ENCODE measurements at places on chromosomes 3 and 15. TPM values are rescaled to one million over a fixed set of nuclear protein-coding genes. Genes with fewer than 3 reads are reported as not detected.

GRCh38 chr15:29352402-29352801 is 82.8 kb upstream of the NSMCE3 start:
- no peak overlapping the region for H3K27ac ChIP-seq
- no peaks in the 10 kb centered on the region for H3K4me1 ChIP-seq
- no peak overlapping the region for H3K4me3 ChIP-seq
- DNase-seq, result no peak
- H3K27me3 ChIP-seq, result no peaks in the 10 kb centered on the region

DNA sequence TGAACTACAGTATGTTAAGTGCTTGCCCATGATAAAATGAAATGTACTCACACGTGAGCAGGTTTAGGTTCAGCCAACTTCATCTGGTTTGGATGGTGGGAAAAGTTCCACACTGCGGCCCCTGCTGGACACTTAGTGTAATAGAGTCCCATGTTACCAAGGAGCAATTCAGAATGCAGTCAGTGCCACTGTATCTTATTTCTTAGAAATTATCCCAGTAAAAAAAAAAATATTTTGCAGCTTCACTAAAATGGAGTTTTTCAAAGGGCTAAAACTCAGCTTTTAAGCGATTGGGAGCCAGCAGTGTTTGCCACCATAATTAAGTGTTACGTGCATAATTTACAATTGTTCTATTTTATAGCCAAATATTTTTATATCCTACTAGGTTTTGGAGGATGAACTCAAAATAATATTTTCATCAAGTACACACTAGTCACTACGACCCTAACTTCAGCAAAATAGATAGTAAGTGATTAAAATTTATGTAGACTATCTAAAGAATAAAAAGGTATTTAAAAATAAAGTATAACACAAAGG is 371.7 kb upstream of the GBE1 start:
- H3K27ac ChIP-seq, result no peak overlapping the region
- peaks cover 2% of the 10 kb centered on the region for H3K27me3 ChIP-seq
- no peak overlapping the region for H3K4me3 ChIP-seq
- no peaks in the 10 kb centered on the region for H3K36me3 ChIP-seq

DNA sequence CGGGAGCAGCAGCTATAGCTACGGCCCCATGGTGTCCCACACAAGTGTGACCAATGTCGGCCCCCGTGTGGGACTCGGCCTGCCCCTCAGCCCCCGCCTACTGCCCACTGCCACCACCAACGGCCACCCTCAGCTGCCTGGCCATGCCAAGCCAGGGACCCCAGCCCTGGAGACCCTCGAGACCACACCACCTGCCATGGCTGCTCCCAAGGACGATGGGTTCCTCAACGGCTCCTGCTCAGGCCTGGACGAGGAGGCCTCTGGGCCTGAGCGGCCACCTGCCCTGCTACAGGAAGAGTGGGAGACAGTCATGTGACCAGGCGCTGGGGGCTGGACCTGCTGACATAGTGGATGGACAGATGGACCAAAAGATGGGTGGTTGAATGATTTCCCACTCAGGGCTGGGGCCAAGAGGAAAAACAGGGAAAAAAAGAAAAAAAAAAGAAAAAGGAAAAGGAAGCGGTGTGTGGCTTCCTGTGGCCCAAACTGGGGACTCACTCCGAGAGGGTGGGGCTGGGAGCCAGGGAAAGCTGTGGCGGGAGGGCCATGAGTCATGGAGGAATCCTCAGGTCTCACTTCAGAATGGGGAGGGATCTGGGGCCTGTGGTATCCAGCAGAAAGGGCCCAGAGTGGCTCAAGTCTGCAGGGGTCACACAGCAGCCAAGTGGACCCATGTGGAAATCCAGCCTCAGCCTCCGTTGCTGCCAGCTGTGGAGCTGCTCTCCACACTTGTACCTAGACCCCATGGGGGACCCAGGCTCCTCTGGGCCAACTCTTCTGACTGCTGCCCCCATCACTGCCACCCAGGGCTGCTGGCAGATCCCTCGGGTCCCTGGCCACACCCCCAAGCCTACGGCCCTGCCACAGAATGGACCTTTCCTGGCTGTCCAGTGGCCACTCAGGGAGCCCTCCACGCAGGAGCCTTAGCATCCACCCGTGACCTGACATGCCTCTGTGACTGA is 26.1 kb downstream of the PTH1R start:
- H3K27ac ChIP-seq, result no peak overlapping the region
- H3K27me3 ChIP-seq, result no peaks in the 10 kb centered on the region
- H3K4me1 ChIP-seq, result peaks cover 4% of the 10 kb centered on the region
- DNase-seq, result no peak
- no peak overlapping the region for H3K4me3 ChIP-seq

DNA sequence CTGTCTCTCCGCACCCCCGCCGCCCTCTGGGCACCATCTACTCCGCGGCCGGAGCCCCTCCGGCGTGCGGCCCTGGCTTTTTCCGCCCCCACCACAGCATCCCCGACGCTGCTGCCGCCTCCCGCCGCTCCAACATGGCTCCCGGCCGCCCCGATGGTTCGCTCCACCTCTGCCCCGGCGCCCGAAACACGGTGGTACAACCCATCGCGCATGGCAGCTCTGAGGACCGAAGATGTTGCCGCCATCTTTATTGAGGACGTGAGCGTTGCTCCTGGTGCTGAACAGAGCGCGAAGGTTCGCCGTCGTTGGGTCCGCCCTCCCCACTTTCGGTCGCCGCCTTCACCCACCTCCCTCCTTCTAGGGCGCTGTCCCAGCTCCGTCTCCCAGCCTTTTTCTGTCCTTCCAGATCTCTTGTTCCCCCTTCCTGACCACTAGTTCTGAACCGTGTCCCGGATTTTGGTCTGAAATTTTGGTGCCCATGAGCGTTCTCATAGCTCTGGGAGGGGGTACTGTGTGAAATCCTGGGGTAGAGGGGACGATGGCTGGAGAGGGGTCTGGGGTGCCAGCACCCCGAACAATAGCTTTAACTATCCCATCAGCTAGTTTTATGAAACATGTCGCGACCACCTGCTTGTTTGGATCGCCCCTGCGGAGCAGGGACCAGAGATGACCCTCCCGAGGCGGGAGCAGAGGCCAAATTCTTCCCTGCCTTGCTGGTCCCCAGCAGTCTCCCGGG is at the start of gene CELSR3:
Gene CELSR3 (minus strand): TSS at position 134 of the 736 bp plus-strand sequence. CDS start 252 bp downstream, outside the sequence.
- peak; percentile 42 for DNase-seq
- H3K36me3 ChIP-seq, result no peaks in the 10 kb centered on the region
- peak within 1 kb of the TSS; percentile 29 for H3K4me3 ChIP-seq
- peak within 1 kb of the TSS; percentile 60 for H3K27ac ChIP-seq

- H3K27me3 ChIP-seq, result no peaks in the 10 kb centered on the region
- H3K27ac ChIP-seq, result no peak overlapping the region
- no peak overlapping the region for H3K4me3 ChIP-seq
Measured at GRCh38 chr3:41833628-41834027, 128.3 kb downstream of the ULK4 start.

The RHOV gene
- total RNA-seq, result 11.7 TPM

The POPDC2 gene
- 26.5 TPM for total RNA-seq

The HIGD2B gene
- 0.51 TPM for total RNA-seq
